Jurkat, Clone E6-1 (cell line): ENCODE measurements at places on chromosomes 1 and 21.
A peak's percentile ranks its signal among the peaks of the same experiment; 100 is the strongest.

- no peak for DNase-seq
Measured at GRCh38 chr1:212700892-212701819, 1.5 kb upstream of the BATF3 start.

DNA sequence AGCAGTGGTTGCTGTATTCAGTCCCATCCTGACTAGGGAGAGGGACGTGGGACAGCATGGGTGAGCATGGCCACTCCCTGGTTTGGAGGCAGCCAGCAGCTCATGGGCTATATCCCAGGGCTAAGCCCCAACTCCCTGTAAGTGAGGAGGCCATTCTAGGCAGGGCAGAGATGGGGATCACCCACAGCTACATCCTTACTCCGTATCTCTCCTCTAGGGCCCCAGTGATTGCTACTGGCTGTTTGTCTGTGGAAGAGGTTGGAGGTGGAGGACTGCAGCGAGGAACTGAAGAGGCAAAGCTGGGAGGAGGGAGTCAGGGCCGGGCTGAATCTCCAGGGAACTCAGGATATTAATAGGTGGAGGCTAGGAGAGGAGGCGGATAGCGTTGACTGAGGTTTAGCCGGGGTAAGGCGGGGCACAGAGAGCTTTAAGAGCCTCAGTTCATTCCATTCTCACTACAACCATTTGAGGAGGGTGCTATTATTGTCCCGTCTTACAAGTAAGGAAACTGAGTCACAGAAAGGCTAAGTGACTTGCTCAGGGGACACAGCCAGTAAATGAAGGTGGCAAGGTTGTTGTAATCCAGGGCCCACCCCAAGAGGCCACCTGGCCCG, 6.8 kb downstream of the OLIG2 start:
- DNase-seq: no peak

GRCh38 chr1:157870490-157870889, 28.9 kb upstream of the CD5L start:
- DNase-seq: no peak

DNA sequence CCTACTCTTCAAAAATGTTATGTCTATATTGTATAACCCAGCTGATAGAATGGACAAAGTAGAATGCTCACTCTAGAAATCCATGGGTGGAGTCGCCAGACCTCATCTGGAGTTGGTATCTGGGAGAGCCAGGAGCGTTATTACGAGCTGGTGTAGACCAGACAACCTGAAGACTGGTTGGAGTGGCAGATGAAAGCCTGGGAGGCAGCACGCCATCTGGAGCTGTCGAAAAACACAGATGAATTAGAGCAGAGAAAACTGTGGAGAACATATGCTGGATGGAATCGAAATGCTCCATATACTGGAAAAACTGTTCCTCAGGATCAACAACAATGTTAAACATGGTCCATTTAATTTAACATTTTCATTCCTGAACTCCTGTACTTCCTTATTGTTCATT, 333.6 kb downstream of the KCTD3 start:
- no peak for DNase-seq

GRCh38 chr1:202029727-202030126, 19.3 kb downstream of the ELF3 start:
- DNase-seq: no peak

DNA sequence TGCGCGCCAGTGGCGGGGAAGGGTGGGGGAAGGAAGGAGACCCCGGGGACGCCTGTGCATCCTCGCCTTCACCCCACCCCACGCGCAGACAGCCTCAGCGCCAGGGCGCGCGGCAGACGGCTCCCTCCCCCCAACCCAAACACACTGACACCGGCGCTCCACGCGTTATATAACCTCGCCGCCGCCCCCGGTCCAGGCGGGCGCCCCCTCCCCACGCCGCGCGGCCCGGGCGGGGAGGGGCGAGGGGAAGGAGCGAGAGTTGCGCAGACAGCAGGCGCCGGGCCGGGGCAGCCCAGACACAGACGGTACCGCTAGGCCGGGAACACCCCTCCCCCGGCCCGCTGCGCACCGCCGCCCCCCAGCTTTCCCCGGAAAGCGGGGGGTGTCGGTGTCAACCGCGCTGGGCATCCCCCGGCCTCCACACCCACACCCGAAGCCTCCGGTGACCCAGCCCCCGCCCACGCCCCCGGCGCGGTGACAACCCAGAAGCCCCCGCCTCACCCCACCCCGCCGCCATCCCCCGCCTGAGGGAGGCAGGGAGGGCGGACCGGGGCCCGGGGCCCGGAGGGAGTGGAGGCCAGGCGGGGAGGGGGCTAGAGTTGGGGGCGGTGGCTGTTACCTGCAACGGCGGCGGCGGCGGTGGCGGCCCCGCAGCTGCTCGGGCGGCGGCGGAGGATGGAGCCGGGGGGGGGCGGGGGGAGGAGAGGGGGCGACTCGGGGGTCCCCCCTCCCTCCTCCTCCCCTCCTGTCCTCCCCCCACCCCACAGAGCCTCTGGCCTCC, 432 bp downstream of the AKT3 start:
- DNase-seq: no peak

- no peak for DNase-seq
Measured at GRCh38 chr1:25011943-25012638, 82.0 kb upstream of the RUNX3 start.

GRCh38 chr21:39087238-39088030, 95.8 kb downstream of the PSMG1 start:
- DNase-seq: no peak

DNA sequence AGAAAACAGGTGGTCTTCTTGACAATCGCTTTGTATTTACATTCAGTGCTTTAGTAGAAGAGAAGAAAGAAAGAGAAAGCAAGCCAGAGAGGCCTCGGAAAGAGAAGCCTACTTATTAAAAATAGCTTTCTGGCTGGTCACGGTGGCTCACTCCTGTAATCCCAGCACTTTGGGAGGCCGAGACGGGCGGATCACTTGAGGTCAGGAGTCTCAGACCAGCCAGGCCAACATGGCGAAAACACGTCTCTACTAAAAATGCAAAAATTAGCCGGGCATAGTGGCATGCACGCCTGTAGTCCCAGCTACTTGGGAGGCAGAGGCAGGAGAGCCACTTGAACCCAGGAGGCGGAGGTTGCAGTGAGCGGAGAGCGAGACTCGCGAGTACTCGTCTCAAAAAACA, 1.8 kb upstream of the SLC19A2 start:
- DNase-seq: no peak

- no peak for DNase-seq
Measured at GRCh38 chr1:200128081-200128480, 100.6 kb downstream of the NR5A2 start.

- peak; percentile 58 for DNase-seq
Measured at GRCh38 chr1:22633697-22634463, 2.5 kb upstream of the C1QA start.

- DNase-seq: no peak
Measured at GRCh38 chr1:107175102-107175909, 34.5 kb downstream of the NTNG1 start.

- no peak for DNase-seq
Measured at GRCh38 chr1:174023440-174023839, 1.3 kb upstream of the RC3H1 start.

- no peak for DNase-seq
Measured at GRCh38 chr1:151346082-151346768, 827 bp downstream of the RFX5 start.

GRCh38 chr1:96782856-96783255, 61.3 kb downstream of the PTBP2 start:
- no peak for DNase-seq
